DMS 273 treated with DMSO at 0.1 percent for 48 hours (cell line): ENCODE measurements at places on chromosomes 5 and 9.
A peak's percentile ranks its signal among the peaks of the same experiment; 100 is the strongest.

- DNase-seq, result peak; percentile 15
Observed at GRCh38 chr9:37650873-37651768, at the start of gene FRMPD1. TSS of gene FRMPD1 (plus strand) at chr9:37650954. CDS start at chr9:37692642, 41,688 bp downstream.

DNA sequence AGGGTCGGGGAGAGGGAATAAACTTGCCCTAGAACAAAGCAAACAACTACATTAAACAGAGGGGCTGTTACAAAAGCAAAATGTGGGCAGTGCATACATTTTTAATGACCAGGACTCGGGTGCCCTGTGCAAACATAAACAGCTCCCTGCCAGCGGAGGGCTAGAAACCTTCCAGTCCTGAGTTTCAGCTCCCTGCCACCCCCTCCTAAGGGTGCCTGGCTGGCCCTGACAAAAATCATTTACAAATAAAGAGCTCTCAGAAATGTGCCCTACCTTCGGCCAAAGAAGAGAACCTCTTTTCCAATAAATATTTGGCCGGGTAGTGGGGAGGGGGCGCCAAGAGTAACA, 29.5 kb downstream of the FOXD1 start:
- no peak for DNase-seq

GRCh38 chr5:72160959-72161358, 53.7 kb downstream of the MAP1B start:
- DNase-seq, result no peak

DNA sequence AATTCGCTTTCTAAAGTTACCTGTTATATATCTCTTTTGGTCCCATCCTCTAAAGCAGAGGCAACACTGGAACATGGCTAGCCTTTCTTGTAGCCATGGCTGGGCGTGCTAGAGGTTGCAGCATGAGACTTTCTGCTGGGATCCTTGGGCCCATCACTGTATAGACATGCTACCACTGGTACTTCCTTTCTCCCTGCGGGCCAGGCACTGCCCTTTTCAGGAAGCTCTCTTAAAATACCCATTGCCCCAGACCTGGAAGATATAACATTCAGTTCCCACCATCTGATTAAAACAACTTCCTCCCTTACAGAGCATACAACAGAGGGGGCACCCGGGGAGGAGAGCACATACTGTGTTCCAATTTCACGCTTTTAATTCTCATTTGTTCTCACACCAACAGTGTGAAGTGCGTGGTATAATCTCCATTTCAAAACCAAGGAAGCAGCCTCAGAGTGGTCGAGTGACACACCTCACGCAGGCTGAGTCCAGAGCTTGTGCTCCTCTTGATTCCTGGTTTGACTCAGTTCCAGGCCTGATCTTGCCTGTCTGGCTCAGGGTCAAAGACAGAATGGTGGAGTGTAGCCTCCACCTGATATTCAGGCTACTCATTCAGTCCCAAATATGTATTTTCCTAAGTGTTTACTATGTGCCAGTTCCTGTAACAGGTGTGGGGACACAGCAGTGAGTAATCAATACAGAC, 22.6 kb downstream of the PTGS1 start:
- no peak for DNase-seq

- no peak for DNase-seq
Observed at GRCh38 chr9:90607701-90608516, 34.7 kb downstream of the DIRAS2 start.

DNA sequence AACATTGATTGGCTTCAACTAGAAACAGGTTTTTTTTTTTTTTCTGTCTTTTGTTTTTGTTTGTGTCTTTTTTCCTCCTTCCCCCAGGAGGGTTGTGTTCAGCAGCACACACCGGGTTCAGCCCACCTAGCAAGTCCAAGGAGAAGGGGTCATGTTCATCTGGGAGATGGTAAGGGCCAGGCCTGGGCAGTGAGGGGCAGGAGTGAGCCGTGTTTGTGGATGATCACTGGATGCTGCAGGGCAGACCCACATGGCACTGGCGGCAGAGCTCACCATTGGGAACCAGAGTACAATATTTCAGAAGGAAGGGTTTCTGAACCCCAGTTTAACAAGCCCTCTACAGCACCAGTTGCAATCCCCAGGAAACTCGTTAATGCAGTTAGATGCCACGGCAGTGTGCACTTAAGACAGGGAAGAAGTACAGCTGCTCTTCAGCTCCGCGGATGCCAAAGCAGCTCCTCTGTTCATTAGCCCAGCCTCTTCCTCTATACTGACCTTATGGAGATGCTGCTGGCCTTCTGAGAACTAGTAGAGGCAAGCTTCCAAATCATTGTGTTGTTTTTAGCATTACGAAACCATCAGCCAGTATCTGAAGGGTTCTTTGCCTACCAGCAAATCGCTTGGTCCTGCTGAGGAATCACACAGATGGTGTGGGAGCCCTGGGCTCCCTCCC, 508.2 kb upstream of the WWC1 start:
- no peak for DNase-seq

DNA sequence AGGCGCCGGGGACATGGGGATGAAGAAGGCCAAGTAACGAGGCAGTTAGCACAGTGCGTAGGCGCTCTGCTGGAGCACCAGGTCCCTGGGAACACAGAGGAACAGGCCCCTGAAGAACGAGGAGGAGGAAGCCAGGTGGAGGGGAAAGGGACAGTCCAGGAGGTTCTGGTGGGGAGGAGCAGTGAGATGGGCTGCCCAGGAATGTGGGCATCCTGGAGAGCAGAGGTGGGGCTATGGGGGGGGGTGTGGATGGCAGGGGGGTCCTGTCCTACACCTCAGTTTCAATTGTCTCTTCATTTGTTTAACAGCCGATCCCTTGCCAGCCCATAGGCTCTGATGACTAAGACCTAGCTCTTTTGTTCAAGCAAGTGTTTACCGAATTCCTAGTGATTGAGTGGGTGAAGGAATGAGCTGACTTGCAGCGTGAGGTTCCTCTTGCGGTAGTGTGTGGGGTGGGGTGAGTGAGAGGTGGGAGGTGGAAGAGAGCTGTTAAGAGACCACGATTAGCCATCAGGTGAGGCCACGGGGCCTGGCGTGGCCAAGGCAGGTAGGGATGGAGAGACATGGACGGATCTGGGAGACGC, 8.4 kb upstream of the PHYHD1 start:
- DNase-seq, result no peak

DNA sequence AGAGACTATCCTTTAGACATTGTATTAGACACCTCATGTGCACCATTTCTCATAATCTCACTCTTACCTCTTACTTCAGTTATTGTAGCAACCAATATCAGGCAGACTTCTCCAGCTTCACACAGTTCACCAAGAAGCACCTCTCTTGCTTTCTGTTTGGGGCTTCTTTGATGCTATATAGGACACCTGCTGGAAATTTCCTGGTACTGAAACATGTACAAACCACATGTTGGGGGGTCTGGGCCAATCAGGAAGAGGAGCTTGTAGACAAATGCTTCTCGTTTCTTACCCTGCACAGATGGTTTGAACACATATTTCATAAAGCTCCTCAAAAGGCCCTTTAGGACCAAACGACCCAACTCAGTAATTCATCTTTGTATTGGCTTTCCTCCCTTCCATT, 212.1 kb downstream of the IZUMO3 start:
- no peak for DNase-seq

- DNase-seq, result no peak
Observed at GRCh38 chr5:98989727-98990126, 60.9 kb upstream of the CHD1 start.

- DNase-seq, result no peak
Observed at GRCh38 chr9:76371901-76372300, 22.3 kb downstream of the RFK start.

DNA sequence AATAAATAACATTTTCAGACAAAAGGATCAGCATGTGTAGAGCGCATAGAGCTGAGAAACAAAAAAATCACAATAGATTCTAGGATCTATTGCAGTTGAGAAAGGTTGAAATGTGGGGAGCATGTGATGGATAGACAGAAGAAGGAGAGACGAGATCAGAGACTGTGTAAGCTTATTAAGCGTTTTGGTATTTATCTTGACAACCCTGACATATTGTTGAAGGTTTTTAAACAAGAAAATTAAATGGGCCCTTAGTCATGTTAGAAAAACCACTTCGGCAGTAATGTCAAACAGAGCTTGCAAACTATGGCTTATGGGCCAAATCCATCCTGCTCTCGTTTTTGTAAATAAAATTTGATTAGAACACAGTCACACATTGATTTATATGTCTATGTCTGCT, 200.5 kb upstream of the KLF4 start:
- no peak for DNase-seq

- DNase-seq, result no peak
Observed at GRCh38 chr9:95463148-95464060, 53.4 kb downstream of the PTCH1 start.

DNA sequence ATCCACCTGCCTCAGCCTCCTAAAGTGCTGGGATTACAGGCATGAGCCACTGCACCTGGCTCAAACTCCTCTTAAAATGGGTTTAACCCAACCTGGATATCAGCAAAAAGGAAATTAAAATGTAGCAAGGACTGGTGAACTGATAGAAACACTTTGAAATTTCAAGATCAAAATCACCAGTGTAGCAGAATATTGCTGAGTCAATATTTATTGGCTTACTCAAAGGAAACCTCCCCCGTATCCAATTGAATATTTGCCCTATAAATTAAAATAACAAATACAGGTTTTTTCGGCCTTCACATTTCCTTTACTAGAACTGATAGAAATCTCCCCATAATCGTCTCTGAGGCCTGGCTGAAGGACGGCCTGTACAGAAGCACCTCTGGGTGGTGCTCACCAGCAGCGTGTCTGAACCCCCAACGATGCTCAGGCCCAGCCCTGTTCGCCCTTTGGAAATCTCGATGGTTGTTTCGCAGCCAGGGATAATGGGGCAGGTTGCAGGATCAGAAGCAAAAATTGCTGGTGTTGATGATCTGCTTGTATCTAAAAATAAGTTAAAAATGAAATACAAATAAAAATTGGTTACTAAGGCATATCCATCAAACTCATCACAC, 156.6 kb downstream of the MPDZ start:
- DNase-seq, result no peak

GRCh38 chr5:6683241-6683640, 30.0 kb upstream of the TENT4A start:
- DNase-seq, result no peak
